ENCODE measurements at places on chromosomes 5 and 9. TPM values are rescaled to one million over a fixed set of nuclear protein-coding genes. Genes with fewer than 3 reads are reported as not detected.

The SLC1A1 gene
- 12.2 TPM for total RNA-seq

The STC2 gene
- total RNA-seq: 303 TPM

The PDGFRB gene
- total RNA-seq: 0.63 TPM

The PIK3R1 gene
- total RNA-seq: 20.6 TPM

The ANKRD55 gene
- total RNA-seq: 0.09 TPM

The SRD5A1 gene
- 6.8 TPM for total RNA-seq

The ROPN1L gene
- 0.45 TPM for total RNA-seq

The SPINK6 gene
- total RNA-seq: not detected
